ENCODE measurements at places on chromosomes 16 and 17.
A peak's percentile ranks its signal among the peaks of the same experiment; 100 is the strongest.

DNA sequence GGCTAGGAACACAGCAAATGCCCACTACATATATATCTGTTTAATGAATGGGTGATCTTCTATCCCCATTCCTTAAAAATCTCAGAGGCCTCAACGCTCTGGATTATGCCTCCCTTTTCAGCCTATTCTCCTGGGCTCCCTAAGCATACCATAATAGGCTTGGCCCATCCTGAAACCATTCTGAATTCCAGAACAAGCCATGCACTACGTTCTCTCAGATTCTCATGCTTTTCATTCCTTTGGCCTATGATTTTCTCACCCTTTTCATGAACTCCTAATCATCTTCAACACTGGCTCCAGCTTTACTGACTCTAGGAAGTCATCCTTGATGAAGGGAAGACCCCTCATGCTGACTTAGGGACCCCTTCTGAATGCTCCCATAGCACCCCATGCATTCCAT lies 71.1 kb downstream of the RPGRIP1L start:
- no peak for DNase-seq

- DNase-seq, result no peak
These were observed 720 bp downstream of the METRN start for GRCh38 chr16:715477-716199.

- peak; percentile 31 for DNase-seq
These were observed 189.2 kb upstream of the AXIN2 start for GRCh38 chr17:65750631-65751115.

DNA sequence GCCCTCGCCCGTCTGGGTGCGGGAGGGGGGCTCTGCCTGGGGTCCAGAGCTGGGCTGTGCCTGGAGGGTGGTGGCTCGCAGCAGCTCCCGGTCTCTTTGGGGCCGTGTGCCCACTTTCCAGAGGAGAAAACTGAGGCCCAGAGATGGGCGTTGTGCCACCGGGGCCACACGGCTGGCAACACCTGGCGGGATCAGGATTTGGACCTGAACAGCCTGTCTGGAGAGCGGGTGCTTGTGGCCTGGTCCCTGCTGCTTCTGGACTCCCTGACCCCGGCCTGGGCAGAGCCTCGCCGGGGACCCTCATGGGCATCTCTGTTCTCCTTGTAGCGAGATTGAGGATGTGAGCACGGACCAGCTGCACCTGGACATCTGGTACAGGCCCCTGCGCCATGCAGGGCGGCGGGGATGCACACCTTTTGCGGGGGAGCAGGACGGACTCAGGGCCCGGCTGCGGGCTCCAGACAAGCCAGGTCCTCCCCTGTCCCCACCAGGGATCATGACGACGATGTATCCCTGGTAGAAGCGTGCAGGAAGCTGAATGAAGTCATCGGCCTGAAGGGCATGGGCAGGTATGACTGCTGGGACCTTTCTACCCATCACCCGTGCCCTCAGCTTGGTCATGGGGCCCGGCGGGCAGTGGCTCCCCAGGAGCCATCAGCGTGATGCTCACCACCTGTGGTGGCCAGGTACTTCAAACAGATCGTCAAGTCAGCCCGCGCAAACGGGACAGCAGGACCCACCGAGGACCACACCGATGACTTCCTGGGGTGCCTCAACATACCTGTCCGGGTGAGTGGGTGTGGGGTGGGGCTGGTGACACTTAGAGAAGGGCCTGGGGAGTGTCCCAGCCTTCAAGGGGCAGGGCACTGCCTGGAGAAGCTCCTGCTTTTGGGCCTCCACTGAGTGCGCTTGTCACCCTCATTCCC lies 8.3 kb downstream of the BAIAP3 start:
- no peak for DNase-seq

- no peak for DNase-seq
These were observed 37.8 kb downstream of the CDR2 start for GRCh38 chr16:22336581-22336980.

DNA sequence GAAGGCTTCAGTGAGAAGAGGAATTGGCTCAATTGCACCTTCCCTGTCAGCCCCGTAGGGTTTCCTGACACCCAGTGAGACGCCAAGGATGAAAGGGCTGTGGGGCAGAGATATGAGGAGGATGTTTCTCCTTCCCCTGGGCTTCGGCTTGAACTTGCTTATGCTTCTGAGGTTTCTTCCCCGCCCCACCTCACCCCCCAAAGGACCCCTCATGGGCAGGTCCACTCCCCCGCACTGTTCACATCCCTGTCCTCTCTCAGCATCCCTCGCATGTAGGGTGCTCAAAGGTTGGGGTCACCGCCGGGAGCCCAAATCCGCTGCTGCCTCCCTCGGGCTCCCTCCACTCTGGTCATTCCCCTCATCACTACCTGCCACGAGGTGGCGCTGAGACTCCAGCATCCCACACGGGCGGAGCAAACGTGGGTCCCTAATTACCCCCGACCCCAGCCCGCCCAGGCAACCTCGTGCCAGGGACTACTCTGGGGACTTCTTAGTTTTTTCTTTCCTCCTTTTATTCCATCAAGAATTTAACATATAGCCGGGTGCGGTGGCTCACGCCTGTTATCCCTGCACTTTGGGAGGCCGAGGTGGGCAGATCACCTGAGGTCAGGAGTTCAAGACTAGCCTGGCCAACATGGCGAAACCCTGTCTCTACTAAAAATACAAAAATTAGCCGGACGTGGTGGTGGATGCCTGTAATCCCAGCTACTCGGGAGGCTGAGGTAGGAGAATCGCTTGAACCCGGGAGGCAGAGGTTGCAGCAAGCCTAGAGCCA lies 3.3 kb upstream of the TRARG1 start:
- peak; percentile 75 for DNase-seq

DNA sequence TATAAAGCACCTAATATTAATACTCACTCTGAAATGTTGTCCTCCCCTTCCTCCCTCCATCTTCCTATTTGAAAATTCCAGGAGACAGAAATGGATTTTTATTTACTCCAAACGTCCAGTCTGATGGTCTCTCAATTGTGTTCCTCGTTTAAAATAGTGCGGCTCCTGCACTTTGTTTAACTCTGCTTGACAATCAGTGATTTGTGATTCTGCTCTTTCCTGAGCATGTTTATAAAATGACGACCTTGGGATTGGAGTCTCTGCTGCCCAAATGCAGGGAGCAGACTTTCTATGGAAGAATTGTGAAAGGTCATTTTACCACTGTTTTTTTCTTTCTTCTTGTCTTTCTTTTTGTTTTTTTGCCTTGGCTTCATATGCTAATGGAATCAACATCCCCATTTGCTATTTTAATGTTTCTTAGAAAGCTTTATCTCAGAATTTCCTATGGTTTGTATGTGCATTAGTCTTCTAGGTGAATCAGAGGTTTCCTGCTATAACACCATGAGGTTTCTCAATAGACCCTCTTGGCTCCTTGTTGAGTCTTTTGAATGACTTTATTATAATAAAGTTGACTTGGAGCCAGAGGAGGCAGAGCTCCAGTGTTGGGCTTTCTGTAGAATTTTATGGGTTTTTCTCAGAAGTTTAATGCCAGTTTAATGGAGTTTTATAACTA lies 376.5 kb downstream of the CDH11 start:
- no peak for DNase-seq

DNA sequence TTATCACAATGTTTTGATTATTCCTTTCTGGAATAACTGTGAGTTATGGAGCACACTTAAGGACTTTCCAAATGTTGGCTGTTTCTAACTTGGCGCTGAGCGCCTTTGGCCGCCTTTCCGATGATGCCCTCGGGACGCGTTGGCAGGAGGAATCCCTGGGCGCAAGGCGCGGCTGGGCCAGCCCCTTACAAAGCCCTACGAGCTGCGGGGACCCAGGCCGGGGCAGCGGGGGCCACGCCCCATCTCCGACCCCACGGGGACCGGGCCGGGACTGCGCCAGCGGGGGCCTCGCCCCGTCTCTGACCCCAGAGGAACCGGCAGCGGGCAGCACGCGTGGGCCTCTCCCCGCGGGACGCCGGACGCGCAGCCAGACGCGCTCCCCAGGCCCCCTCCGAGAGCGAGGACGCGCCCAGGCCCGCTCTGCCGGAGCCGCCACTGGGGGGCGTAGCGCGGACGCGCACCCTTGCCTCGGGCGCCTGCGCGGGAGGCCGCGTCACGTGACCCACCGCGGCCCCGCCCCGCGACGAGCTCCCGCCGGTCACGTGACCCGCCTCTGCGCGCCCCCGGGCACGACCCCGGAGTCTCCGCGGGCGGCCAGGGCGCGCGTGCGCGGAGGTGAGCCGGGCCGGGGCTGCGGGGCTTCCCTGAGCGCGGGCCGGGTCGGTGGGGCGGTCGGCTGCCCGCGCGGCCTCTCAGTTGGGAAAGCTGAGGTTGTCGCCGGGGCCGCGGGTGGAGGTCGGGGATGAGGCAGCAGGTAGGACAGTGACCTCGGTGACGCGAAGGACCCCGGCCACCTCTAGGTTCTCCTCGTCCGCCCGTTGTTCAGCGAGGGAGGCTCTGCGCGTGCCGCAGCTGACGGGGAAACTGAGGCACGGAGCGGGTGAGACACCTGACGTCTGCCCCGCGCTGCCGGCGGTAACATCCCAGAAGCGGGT lies at the start of gene GAA:
Gene GAA (plus strand): TSS at position 571 of the 935 bp plus-strand sequence. CDS start 3,006 bp downstream, outside the sequence.
- peak; percentile 90 for DNase-seq

DNA sequence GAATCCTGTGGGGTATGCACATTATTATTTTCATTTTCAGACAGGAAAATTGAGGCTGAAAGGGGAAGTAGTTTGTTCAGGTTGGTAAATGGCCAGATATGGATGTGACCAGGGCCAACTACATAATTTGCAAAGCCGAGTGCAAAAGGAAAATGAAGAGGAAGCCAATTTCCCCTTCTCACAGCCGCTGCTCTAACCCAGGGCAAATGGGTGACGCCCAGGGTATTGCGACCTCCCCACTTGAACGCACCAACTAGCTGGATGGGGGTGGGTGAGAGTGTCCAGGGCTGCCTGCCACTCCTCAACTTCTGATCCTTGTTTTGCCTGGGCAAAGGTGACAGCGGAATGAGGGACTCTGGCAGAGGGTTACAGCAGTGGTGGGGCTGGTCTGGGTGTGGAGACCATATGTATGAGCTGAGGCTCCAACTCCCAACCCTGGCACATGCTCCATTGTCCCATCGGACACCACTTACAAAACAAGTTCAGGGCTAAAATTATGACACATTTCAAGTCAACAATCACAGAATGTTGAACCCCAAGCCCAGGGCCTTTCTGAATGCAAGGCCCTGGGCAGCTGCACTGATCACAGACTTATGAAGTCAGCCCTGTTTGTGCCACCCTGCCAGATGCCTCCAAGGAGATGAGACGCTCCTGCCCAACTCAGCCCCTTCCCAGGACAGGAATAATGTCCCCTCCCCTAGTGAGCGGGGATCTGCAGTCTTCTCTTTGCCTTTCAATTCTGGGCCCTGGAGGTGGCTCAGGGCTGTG lies 1.7 kb downstream of the ANKRD40CL start:
- no peak for DNase-seq

DNA sequence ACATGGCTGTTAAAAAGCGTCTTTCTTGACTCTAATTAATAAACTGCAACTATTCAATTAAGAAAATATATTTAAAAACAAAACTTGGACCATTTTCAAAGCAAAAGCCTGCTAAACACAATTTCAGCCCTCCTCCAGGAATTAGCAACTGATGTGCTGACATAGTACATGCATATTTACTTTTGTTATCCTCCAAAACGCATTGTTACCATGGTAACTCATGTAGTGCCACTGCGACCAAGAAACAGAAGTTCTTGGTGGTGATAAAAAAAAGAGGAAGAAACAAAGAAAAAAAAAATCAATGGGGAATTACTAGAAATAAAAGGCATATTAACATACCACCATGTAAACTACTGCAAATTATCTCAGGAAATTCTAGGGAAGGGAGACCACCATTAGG lies 793.4 kb upstream of the CDH8 start:
- no peak for DNase-seq

DNA sequence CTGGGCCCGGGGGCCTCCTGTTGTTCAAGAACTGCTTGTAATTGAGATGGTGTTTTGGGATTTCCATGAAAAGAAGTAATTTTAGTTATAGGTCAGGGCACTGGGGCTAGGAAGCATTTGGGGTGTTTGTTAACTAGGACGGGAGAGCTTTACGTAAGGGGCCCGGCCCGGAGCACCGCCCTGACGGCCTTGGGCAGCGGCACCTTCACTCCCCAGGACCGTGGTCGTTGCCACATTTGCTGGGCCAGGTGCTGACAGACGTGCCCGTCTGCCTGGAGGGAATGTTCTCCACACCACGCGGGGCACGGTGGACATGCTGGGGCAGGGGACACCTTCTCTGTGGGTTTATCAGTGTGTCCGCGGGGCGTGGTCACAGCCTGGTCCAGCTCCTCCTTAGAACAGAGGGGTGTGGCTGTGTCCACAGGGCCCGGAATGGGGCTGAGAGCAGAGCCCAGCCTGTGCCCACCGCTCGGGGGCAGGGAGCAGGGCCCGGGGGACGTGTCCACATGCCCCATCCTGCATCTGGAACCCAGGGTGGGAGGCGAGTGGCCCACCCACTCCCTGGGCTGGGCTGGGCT lies 57.7 kb downstream of the BAIAP2 start:
- no peak for DNase-seq

All from T-helper 9 cell (primary cell).